AG20443 (cell line): ENCODE measurements at places on chromosomes 12 and 14.
A peak's percentile ranks its signal among the peaks of the same experiment; 100 is the strongest.

DNA sequence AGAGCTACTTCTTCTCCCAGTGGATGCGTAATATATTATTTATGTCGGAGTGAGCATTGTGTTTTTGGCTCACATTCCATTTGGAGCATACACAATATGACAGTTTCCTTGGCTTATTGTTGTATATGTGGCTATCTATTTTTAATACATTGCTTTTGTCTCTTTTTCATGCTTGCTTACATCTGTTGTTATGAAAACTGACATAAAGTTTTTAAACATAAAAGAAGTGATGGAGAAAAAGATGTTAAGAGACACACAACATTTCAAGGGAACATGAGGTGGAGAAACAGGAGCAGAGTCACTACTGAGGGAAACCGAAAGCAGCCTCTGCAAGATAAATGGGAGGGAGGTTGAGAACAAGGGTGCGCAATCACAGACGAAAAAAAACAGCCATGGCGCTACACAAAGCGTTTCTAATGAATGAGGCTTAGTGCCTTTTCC lies 228.4 kb upstream of the NPAS3 start:
- DNase-seq, result no peak

- no peak for DNase-seq
Measured at GRCh38 chr14:81655423-81656314, 122.0 kb upstream of the SEL1L start.

- no peak for DNase-seq
Measured at GRCh38 chr12:108432423-108433121, 82.5 kb upstream of the FICD start.

DNA sequence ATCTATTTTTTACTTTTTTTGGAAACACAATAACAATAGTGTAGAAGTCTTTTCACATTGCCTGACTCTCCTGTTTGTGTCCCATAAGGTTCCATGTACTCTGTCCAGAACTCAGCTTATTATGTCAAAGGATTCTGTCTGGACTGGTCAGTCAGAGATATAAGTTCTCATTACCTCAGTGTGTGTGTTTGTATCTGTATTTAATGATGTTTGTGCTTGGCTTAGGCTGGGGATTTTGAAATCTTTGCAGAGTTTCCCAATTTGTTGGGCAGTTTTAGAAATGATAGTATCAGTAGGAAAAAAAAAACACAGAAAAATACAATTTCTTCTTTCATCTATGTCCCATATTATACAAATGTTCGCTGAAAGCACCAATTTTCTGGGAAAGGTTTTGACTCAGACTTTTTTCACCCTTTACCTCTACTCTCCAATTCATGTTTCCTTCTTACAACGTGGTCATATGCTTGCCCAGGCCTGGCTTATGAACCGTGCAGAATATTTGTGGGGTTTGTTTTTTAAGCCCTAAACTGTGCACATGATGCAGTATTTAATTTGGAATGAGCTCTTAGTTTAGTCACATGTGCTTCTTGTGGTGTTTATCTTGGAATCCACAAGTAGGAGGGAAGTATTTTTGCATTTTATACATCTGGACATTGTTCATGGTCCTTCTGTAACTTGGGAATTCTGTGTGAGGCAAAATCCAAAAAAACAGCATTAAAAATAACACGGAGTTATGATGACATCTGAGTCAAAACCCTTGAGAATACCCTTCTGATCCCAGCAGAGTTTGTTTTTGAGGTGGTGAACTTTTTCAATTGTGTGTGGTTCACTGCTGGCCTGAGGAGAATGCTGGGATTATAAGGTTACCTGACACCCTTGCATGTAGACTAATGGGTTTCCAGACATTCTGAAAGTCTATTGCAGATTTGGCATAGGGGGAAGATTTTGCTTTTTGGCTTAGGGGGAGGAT lies 121.2 kb downstream of the RAD51B start:
- peak; percentile 39 for DNase-seq

DNA sequence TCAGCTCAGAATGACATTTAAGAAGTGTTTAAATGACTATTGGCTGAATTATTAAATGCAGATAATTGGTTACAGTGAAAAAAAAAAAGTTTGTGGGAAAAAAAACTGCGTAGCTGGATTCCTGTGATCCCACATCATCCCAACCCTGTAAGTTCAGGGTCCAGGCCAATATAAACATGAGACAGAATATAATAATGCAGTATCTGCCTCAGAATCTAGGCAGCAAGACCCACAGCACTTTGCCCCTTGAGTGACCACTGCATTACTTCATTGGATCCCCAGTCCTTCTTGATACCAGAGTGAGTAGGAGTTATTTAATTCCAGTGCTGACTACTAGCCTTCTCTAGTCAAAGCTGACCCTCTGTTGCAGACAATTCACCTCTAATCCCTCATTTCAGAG lies 272.6 kb downstream of the CCER1 start:
- peak; percentile 46 for DNase-seq

- DNase-seq, result no peak
Measured at GRCh38 chr14:73097421-73097820, 38.9 kb upstream of the PSEN1 start.

DNA sequence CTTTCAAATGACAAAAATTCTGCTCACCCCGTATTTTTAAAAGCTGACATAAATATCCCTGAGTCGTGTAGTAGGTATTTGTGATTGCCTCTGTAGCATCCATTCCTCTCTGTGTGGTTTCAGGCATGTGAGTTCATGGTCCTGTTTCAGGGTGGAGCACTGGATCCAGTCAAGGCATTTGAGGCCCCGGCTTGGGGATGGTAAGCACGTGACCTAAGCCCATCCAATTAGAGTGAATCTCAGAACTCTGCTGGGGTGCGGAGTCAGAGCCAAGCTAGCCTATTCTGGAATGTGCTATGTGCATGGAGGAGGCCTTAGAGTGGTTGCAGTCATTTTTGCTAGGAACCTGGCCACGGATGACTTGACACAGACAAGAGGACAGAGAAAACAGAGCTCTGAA lies 4.3 kb upstream of the CSRP2 start:
- peak; percentile 61 for DNase-seq

DNA sequence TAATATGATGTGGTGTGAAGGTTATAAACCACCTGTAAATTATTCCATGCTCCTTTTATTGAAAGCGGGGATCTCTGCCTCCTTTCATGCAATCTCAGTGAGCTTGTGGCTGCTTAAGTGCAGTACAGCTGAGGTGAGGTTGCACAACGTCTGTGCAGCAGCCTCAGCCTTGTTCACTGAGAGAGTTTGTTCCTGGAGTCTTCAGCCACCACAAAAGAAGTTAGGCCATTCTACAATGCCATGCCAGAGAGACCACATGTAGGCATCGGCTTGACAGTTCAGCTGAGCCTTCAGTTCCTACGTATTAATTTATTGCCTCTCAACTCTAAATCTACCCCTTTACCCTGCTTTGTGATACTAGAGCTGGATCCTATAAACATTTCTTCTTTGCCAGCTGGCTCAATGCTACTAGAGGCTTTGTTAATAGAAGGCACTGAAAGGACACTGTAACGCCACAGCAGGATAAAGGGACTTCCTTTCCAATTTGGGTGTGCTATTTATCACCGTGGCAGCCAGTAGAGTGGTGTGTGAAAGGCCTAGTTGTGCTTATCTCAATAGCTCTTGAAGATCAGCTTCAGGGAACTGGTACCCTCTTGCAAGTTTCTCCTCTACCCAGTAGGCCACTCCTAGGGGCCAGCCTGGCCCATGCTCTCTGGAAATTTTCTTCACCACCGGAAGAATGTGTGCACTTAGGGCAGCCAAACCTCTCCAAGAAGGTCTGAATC lies 337.7 kb downstream of the IPO8 start:
- DNase-seq, result no peak

DNA sequence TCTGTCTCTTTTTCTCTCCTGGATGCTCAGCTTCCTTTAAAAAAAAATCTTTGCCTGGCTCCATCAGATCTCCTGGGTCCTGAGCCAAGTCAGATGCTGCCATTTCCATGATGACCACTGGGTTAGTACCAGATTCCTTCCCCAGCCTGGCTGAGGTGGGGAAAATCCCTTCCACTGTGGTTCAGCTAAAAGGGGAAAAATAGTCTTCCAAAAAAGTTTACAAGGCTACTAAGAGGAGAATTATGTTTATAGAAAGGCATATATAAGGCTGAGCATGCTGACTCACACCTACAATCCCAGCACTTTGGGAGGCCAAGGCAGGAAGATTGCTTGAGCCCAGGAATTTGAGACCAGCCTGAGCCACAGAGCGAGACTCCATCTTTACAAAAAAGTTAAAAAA lies 28.4 kb upstream of the GAS2L3 start:
- DNase-seq, result no peak

DNA sequence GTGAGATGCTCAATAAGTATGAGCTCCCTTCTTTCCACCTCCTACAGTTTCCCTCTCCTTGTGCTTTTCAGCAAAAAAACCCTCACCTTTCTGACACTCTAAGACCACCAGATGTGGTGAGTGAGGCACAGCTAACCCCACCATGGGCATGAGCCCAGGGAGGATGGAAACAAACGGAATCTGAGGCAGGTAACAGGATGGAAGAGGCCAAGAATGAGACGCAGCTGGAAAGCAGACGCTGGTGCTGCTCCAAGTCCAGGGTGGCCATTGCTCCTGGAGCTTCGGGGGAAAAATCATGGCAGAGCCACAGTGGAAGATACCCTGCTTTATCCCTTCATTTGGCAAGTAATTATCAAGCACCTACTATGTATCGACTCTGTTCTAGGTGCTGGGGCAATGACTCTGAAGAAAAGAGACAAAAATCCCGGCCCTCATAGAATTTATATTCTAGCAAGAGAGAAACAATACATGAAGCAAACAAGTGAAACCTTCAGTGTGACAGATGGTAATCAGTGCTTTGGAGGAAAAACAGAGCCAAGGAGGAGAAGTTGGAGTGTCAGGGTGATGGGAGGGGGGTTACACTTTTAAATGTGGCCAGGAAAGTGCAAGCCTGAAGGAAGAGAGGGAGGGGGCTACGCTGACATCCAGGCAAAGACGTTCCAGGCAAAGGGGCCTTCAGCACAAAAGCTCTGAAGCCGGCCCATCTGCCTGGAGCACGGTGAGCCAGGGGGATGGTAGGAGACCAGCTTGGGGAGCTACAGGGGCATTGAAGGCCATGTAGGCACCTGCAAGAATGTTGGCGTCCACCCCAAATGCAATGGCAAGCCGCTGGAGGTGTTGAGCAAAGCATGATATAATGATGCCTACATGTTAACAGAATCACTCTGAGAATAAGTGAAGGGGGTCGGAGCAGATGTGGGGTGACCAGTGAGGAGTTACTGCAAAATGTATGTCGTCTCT lies 154.2 kb downstream of the DPF3 start:
- DNase-seq, result no peak
